ENCODE measurements at places on chromosomes 5 and 9.

DNA sequence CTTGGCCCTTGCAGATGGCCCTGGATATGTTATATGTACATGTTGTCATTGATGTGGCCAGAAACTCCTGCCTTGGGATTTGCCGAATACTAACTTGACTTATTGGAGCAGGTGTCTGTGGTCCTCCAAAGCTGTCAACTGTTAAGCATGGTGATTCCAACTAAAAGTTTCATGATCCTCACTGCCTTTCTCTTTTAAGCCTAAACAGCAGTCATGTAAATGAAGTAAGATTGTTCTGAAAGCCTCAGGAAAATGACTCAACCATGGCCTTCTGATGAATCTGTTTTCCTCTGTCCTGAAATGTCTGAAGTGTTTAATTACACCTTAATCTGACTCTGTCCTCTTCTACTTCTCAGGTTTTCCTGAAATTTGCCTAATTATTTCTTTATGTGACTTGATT is 245.0 kb downstream of the FAM114A2 start:
- no peak for DNase-seq

GRCh38 chr5:76649140-76649539 is 25.9 kb upstream of the F2RL2 start:
- DNase-seq, result no peak

DNA sequence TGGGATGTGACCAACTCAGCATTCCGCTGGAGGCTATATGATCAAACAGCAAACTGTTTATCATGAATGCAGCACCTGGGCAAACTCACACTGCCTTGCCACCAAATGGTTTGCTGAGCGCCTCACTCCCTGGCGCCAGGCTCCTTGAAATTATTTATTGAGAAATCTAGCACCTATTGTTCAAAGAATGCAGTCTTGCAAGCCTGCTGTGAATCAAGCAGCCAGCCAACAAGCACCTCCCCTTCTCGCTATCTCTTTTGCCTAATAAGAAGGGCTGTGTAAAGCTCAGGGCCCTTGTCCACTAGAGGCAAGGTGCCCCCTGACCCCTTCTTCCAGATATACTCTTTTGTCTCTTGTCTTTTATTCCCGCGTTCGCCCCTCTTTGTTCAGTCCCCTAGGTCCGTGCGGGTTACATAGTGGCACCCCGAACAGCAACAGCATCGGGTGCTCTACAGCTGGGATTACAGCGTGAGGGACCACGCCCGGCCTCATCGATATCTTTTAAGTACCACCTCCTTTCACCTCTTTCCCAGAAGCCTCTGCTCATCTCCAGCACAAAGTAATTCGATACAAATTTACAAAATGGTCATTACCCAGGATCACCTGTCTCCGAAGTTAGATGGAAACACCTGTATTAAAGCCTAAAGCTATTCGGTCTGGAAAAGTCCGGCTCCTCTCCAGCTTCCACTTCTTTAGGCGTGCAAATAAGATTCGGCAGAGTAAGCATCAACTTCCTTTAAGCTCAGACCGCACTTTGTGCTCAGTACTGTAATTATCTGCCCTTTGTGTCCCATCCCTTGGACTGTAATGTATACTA is 896 bp downstream of the RIGI start:
- no peak for DNase-seq

GRCh38 chr5:169626779-169627178 is 10.3 kb upstream of the DOCK2 start:
- peak; percentile 98 for DNase-seq

GRCh38 chr5:131381777-131382176 is 117.9 kb downstream of the CDC42SE2 start:
- no peak for DNase-seq

- peak; percentile 74 for DNase-seq
Observed at GRCh38 chr9:114516913-114517312, 11.6 kb upstream of the WHRN start.
